CD4-positive, alpha-beta T cell treated with Interleukin-10 for 1 hour (primary cell): ENCODE measurements at places on chromosomes 6 and 20.

DNA sequence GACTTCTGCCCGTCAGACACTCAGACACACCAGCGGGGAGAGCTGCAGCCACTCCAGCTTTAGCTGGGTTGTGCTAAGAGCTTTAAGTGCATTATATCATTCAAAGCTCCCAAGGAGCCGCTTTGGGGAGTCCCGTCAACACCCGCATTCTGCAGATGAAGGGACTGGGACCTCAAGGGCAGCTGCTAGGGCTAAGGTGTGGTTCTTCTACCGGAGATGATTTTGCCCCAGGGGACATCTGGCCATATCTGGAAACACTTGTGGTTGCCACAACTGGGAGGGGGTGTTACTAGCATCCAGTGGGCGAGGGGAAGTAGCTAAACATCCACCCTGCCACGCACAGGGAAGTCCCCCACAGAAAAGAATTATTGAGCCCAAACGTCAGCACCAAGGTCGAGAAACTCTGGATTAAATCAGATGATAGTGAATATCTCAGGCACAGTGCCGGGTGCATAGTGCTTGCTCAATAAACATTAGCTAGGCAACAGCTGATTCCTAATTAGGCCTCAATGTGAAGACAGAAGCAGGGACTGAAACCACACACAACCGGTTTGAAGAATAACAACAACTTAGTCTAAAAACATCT, 29.6 kb downstream of the PMEPA1 start:
- DNase-seq: no peak

DNA sequence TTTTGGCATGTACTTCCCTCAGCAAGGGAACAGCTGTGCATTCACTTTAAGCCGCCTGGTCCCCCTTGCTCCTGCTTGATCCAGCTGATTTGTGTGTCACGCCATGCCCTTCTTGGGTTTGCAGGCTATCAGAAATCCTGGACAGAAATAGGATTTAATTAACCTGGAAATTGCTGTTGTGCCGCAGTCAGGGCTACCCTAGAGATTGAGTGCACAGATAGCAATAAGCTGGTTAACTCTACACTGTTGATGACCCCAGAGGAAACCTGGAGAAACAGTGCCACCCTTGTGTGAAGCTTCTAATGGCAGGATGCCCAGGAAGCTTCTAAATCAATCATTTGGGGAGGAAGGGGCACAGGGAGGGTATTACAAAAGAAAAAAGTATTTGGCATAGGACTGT, 199.0 kb downstream of the JARID2 start:
- DNase-seq: no peak

DNA sequence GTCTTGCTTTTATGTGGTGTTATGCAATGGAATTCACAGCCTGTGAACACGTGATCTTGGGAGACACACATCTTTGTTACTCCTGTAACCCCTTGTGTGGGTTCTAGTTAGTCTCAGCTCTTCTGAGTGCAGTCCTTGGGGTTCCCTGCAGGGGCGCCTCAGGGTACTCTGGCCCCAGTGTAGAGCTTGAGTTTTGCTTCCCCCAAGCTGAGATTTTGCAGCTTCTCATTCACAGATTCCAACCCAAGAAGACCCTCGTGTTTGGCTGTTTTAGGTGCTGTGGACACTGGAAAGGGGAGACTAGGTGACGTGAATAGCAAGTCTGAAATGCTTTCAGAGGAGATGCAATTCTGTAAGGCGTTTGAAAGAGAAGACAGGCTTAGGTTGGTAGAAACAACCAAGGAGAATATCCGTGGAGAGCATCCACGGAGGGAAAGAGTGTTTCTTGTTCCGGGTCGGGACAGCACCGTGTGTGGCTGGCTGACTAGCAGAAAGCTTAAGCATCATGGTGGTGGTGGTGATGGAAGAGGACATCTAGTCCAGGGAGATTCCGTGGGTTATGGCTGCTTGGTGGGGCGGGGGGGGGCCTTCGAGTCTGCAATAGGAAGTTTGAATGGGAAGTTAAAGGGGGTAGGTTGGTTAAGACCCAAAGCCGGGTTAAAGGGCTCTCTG, 30.1 kb downstream of the DUSP22 start:
- no peak for DNase-seq

- DNase-seq: no peak
These were observed 399.9 kb upstream of the MARCKS start for GRCh38 chr6:113457198-113457597.

DNA sequence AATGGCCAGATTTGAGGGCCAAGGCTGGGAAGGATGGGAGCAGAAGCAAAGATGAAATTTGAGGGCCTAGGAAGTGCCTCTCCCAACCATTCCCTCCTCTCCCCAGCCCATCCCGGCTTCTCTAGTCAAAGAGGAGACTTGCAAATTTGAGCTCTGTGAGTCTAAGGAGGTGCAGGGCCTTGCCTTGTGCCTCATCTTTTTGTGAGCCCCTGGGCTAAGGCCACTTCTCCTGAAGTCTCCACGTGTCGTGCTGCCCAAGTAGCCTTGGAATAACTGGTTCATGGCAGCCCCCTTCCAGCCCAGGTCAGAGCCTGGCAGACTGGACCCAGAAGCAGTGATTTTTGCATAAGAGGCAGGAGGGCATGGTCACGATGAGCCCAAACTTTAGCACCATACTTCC, 6.7 kb downstream of the PTGIS start:
- no peak for DNase-seq

GRCh38 chr20:3123542-3123941, 36.1 kb downstream of the FASTKD5 start:
- DNase-seq: no peak

DNA sequence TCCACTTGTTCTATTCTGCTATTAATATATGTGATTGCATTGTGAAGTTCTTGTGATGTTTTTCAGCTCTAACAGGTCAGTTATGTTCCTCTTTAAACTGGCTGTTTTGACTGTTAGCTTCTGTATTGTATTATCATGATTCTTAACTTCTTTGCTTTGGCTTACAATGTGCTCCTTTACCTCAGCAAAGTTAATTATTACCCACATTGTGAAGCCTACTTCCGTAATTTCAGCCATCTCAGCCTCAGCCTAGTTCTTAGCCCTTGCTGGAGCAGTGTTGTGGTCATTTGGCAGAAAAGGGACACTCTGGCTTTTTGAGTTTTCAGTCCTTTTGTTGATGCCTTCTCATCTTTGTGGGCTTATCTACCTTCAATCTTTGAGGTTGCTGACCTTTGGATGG, 440.2 kb downstream of the TBC1D32 start:
- DNase-seq: no peak

DNA sequence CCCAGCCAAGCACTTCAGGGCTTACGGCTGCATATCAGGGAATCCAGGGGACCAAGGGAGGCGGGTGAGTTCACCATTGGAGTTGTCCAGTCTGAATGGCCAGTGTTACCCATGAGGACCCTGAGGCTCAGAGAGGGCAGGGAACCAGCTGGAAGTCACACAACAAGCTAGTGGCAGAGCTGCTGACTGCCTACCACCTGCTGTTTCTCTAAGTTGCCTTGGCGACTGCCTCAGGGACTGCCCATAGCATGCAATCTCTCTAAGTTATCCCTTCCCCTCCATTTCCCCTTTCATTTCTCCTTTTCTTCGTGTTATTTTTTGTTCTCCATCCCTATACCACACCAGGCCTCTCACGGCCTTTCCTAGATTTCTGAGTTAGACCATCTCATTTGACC, 71.8 kb upstream of the SIRPA start:
- no peak for DNase-seq

DNA sequence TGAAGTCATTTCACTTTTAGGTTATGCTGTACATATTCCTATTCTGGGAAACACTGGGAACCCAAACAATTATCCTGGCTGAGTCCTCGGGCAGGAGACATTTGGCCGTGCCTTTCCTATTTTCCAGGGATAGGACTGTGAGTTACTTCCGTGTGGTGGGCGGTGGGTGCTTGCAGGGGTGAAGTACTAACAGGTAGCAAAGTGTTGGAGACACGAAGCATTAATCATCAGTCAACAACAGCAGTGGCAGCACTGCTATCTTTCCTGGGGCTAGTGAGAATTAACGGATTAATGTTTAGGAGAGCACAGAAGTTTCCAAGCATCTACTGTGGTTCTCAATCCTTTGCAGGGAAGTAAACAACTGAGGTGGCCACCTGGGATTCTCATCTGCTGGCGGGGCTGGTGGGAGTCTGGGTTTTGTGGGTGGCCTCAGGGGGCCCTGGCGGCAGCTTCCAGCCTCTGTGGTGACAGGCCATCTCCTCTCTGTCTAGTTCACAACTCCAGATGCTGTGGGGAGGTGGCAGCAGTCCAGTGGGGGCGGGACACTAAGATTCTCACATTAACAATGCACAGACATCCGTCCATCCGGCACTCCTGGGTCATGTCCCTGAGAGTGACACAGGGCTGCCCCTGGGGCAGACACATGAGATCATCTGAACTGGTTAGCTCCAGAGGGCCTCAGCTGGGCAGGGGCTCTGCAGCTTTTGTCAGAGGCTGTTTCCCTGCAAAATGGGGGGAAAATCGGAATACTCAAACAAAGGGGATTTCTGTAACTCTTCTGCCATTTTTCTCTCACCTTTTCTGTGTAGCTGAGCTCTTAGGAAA, 90.9 kb downstream of the GJA10 start:
- DNase-seq: no peak

GRCh38 chr20:40508821-40509220, 180.2 kb downstream of the MAFB start:
- DNase-seq: no peak

DNA sequence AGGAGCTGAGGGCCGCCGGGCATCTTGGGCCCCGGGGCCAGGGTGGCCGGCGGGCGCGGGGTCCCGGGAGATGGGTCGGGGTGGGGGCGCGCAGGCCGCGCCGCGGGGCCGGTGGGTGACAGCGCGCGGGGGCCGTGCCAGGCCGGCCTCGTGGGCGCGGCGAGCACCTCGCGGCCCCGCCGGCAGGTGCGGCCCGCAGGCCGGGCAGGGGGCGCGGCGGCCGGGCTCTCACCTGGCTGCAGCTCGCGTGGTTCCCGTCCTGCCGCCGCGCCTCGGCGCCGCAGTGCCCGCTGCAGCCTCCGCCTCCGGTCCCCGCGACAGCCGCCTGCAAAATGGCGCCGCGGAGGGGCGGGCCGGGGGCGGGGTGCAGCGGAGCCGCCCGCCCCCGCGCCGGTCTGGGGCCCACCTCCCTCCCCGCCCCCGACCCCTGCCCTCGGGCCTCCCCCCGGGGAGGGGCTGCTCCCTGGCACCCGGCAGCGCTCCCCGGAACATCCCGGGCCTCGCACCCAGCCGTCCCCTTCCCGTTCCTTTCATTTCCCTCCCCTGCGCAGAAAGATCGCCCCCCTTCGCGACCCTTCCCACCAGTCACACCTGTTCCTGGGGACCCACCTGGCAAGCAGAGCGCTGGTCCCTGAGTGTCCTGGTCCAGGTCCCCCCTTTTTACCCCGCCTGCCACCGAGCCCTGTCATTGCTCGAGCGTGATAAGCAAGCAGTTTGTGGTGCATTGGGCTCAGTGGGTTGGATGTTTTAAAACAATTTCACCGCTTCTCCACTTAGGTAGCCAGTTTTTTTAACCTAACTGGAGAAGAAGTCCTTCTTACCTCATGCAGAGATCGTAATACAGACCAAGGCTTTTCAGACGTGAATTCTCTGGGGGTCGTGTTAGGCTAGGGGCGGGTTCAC, at the start of gene SLC23A2:
Gene SLC23A2, minus strand, starts transcription at position 337 of the 903 bp plus-strand sequence. CDS start 68,948 bp downstream, outside the sequence.
- peak; percentile 65 for DNase-seq

GRCh38 chr6:90268178-90268577, 28.5 kb downstream of the BACH2 start:
- no peak for DNase-seq

DNA sequence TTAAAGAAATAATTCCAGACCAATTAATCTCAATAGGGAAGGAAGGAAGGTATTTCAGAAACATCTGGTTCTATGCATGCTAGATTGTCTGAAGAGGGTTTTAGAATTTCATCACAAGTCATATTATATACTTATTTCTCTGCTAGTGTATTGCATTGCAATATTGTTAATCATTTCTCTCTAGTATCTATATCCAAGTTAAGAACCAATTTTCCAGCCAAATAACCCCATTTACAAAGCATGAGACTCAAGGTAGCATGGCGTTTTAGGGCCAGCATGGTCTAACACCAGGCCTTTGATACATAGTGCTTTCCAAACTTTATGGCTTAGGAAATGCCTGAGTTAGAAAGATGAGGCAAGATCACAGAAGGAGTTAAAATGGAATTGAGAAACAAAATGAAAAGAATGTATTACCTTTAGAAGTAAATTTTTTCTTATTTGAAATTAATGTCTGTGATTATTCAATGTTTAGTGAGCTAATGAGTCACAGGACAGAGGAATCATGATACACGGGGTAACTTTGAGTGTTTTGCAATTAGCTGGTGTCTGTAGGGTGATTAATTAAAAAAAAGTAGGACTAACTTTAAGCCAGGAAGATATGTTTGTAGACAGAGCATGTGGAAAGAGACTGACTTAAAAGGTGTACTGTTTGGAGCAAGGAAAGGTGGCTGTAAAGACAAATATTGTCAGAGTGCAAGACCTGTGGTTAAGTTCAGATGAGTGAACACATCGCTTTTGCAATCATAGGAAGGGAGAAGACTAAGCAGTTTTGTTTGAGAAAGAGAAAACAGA, 1006.2 kb upstream of the CITED2 start:
- no peak for DNase-seq

DNA sequence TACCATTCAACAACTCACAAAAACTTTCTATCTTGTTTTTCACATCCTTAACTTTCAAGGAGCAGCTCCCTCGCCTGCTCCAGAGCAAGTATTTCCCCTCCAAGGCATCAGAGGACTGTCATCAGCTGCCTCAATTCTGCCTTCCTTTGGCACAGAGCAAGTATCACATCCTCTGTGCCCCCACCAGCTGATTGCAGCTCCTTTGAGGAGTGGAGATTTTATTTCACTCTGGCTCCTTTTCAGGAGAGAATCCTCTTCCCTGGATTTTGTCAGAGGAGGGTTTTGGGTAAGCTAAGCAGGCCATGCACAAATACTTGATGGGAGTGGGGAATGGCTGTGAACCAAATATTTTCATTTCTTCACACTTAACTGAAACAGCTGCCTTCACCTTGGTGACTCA, 610.5 kb upstream of the FLRT3 start:
- no peak for DNase-seq

GRCh38 chr6:167990016-167990945, 7.2 kb upstream of the KIF25 start:
- no peak for DNase-seq
